Foreskin keratinocyte (primary cell): ENCODE measurements at places on chromosomes 5 and 9. TPM values are rescaled to one million over a fixed set of nuclear protein-coding genes. Genes with fewer than 3 reads are reported as not detected.

The CKMT2 gene
- not detected in 2 replicates for polyA plus RNA-seq

The BRD9 gene
- 29.3 and 31.6 TPM in 2 replicates for polyA plus RNA-seq

DNA sequence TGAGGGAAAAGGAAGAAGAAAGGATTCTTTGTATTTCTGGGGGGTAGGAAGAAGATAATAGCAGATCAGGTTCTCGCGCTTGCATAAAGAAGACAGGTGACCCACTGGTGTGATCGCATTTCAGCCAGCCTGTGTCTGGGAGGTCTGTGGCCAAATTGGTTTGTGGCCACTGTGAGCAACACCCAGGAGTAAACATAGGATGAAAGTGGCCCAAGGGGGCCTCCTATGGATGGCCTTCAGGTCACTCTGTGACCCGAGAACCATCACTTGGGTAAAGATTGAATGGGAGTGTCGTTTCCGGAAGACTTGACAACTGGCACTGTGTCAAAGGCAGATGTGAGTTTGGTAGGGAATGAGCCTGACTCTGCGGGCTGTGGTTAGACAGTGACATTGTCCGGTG, 34.2 kb downstream of the RAI14 start:
- DNase-seq = no peak

DNA sequence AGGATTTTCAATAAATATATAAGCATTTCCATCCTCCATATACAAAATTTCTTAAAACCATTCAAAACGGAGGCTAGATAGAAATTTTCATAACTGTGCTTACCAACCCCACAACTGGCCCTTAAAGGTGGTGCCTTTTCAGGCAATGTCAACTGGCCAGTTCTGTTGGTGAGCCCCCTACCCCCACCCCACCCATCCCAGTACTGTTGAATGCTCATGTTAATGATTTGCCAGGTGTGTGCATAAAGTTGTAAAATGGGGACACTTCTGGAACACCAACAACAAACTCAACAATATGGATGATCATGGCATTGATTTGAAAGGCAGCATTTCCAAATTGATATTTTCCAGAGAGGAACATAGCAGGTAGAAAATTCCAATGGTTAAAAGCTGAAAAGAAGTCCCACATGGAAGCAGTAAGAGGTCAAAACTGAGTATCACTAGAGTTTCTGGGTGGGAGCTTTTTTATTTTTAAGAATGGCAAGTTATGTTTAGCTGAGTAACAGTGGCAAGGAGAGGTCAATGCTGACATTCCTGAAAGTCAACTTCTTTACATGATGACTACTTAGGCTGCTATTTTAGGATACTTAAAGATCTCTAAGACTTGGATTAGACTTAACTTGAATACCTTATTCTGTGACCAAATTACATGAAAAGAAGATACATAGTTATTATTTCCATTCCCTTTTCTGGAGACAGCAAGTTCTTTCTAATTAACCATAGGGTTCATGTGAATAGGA, 2.7 kb downstream of the LEAP2 start:
- DNase-seq = no peak

The ALDOB gene
- not detected in 2 replicates for polyA plus RNA-seq

The RFESD gene
- polyA plus RNA-seq = 3.1 TPM in 2 replicates

DNA sequence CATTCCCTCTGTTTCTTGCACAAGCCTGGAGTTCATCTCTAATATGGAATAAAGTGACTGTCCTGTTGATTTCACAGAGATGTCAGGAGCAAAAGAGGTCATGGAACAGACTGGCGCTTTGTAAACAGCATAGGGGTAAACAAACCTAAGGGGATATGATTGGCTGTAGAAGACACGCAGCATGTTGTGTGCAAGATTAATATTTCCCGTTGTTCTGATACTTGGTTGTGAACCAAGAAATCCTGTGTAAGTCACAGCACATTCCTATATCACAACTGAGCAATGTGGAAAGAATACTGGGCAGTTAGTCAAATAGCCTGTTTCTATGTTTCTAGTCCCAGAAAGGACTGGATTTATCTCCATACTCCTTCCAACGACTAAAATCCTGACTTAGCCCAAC, 3.2 kb downstream of the ADAMTS12 start:
- no peak for DNase-seq

DNA sequence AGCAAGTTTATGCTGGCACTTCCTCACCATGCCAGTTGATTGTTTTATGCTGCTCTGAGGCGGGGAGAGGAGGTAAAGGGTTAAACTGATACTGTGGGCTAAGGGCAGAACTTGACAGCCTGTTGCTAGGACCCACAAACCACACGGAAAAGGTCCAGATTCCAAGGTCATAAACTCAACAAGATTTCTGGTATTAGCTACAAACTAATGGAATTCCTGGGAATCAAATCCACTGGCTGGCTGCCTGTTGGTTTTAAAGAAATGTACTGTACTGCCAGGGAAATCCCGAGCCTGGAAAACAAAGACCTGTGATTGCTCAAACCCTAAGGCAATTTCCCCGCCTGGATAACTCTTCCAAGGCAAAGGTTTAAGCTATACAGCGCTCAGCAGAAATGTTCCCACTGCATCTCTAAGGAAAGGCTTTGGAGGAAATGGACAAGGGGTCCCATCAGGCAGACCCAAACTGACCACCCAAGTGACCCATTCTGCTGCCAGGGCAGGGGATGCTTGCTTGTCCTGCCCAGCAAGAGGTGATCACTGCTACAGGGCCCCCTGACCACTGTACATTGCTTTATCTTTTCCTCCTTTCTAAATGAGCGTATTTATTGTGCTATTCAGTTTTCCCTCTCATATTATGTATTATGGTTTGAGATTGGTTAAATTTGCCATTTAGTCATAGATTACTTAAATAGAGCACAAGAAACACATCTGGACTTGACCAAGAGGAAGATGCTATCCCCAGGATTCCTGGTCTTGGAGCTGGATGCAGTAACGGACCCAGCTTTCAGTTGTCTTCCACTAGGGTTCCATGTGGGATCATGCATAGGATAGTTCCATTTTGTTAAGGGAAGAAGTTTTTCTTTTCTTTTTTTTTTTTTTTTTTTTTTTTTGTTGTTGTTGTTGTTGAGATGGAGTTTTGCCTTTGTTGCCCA, 124.3 kb downstream of the SUSD1 start:
- peak; percentile 82 for DNase-seq

GRCh38 chr5:58378613-58379390, 81.1 kb downstream of the PLK2 start:
- DNase-seq = no peak

DNA sequence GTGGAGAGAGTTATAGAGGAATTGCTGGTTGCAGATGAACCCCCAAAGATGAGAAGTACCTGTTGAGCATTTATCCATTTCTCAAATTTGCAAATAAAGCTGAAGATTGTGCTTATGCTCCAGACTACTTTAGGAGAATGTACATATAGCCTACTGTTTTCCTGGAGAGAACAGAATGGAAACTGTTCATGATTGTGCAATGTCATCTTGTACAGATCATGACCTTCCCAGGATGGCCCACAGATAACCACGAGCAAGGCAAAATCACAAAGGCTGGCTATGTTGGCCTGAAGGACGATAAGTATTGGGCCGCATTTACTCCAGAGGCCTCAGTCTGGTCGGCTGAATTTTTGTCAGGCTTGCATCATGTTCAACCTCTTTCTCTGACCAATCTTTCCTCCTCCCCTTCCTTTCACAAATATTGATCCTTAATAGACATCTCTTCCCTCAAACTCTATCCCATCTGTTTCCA, 28.5 kb upstream of the RICTOR start:
- DNase-seq = no peak

DNA sequence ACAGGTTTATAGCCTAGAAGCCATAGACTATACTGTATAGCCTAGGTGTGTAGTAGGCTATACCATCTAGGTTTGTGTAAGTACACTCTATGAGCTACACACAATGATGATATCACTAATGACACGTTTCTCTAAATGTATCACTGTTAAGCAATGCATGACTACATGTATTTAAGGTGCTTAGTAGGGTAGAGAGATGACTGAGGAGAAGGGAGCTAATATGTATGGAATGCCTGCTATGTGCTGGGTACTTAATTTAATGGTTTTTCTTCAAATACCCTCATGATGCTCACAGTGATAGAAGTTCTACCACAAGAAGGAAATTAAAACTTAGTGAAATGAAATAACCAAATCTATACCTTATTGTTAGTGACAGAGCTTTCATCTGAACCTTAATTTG, 1785.5 kb downstream of the EFNA5 start:
- DNase-seq = peak; percentile 79

The DTWD2 gene
- polyA plus RNA-seq = 0.54 and 0.78 TPM in 2 replicates

DNA sequence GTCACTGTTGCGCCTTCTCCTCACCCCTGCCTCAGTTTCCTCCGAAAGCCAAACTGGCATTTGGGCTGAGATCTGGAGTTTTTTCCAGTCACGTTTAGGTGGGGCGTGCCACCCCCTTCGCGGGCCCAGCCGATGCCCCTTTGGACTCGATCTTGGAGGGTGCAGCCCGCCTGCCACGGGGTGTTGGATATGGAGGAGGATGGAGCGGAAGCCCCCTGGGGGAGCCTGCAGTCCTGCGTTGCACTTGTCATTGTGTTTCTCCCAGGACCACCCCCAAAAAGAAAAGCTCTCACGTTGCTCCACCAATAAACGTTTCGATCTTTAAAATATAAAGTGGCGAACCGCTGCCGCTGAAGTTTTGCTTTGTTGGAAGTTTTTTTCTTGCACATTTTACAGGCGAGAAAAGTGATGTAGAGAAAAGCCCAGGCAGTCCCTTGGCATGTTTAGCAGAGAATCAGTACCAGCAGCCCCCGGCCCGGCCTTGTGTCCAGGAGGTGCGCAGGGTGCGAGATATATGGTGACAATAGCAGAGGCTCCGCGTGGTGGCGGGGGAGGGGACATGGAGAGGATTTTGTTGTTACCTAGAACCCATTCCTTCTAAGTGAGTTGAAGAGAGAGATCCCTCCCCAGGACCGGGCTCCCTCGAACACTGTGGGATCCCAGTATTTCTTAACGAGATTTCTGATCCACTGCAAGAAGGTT, 681 bp downstream of the F2R start:
- DNase-seq = no peak

The PKD2L2 gene
- polyA plus RNA-seq = 0.04 TPM in 1 of 2 replicates, not detected in the other

- DNase-seq = no peak
Measured at GRCh38 chr9:127791085-127791484, 5.3 kb downstream of the CDK9 start.

The PCDHA1 gene
- polyA plus RNA-seq = not detected in 2 replicates

The KCNN2 gene
- 0.06 and 0.11 TPM in 2 replicates for polyA plus RNA-seq

The SLC36A2 gene
- polyA plus RNA-seq = not detected in 2 replicates

DNA sequence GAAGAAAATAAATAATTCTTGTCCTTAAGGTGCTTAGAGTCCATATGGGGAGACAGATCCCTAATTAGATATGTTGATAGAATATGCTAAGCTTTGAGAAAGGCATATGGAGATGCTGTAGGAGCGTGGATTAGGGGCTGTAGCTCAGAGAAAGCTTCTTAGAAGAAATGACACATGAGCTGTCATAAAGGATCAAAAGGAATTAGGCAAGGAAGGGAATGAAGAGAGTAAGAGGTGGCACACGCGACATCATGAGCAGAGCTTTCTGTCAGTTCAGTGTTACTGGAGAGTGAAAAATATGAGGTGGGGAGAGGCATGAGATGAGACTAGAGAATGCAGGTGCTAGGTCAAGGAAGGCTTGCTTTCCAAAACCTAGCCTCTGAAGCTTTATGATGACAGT, 118.6 kb downstream of the KIAA0825 start:
- DNase-seq = no peak
